Mucosa of gallbladder (tissue), 1 donor: ENCODE measurements at places on chromosomes 3 and 15. TPM values are rescaled to one million over a fixed set of nuclear protein-coding genes. Genes with fewer than 3 reads are reported as not detected.

MYLK gene
- 671 TPM for total RNA-seq

CLCN2 gene
- total RNA-seq, result 104 TPM

CASR gene
- total RNA-seq, result 54.0 TPM

GOLGA8S gene
- 0.29 TPM for total RNA-seq

GRCh38 chr3:194397757-194398312 is 1.2 kb downstream of the GP5 start:
- no peak for DNase-seq

DNA sequence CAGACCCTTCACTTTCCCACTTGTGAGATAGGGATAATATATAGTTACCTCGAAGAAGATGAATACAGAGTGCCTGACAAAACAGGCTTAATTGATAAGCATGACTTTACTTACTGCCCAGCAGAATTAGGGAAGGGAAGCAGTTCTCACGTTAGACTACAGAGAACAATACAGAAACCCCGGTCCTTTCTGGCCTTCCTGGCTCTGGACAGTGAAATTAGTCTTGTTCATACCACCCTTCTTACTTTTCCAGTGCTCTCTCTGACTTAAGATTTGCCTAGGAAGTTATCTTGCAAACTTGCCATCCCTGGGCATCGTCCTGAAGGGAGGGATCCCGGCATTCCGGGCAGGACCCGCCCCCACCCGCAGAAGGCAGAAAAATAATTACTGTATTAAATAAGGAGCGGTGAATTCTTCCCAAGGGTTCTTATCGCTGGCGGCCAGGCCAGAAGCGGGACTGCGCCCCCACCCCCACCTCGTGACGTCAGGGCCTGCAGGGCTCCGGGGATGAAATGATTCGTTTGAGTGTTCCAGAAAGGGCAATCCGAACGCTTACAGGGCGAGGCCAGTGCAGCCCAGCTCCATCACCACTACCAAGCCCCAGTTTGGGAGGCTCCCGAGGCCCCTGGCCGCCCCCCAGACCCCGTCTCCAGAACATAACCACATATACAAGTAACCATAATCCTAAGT is 8.4 kb downstream of the SOX2 start:
- no peak for DNase-seq

DNA sequence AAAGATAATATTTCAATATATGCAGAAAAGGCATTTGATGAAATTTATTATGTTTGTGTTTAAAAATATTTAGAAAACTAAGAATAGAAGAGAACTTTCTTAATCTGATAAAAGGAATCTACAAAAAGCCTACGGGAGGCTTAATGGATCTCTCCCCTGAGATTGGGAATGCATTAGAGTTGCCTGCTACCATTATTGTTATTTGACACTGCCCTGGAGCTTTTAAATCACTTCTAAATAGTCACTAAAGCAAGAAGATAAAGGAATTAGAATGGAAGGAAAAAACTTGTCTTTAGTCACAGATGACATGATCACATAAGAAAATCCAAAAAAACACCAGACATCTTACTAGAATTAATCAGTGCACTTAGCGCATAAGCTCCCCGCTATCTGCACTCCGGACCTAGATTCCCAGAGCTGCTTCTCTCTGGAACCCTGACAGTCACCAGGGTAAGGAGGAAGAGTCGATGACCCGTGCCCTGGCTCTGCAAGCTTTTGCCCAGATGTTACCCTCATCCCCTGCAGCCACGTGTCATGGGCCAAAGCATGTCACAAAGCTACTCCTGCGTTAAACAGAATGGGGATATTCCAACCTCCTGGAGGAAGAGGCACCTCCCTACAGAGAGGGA is 97.1 kb downstream of the MINAR1 start:
- no peak for DNase-seq

DNA sequence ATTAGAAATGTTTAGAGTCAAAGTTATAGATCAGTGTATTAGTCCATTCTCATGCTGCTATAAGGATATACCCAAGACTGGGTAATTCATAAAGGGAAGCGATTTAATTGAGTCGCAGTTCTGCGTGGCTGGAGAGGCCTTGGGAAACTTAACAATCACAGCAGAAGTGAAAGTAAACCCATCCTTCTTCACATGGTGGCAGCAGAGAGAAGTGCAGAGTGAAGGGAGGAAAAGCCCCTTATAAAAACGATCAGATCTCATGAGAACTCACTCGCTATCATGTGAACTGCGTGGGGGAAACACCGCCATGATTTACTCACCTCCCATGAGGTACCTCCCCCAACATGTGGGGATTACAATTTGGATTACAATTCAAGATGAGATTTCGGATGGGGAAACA is 871.5 kb downstream of the DIPK2A start:
- no peak for DNase-seq

DNA sequence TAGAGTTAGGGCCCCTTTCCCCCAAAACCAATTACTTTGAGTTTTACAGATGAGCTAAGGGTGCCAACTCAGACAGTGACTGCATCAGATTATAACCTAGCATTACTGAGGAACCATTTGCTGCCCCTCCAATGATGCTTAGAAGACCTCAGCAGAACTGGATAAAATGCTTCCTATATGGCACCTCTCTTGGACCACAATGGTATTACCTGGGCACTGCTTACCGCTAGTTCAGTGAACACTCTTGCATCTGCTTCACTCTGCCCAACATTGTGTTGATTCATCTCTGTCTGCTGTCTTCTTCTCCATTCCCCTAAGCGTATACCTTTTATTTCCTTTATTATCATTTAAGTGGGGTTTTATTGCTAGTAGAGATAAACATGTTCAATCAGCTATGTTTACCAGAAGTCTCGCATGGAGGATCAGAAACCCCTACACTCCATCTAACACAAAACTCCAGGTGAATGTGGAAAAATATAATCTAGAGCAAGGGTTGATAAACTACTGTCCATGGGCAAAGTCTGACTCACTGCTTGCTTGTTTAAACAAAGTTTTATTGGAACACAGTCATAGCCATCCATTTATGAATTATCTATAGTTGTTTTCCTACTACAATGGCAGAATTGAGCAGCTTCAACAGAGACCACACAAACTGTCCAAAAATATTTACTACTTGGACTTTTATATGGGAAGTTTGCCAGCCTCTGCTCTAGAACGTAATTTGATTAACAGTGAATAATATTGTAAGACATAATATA is 100.2 kb upstream of the PTX3 start:
- no peak for DNase-seq

- no peak for DNase-seq
Observed at GRCh38 chr3:189331002-189331418, 159.2 kb downstream of the TPRG1 start.
